ENCODE measurements at places on chromosomes 11 and 22.

- no peaks in the 10 kb centered on the region for H3K4me1 ChIP-seq
- no peaks in the 10 kb centered on the region for H3K27me3 ChIP-seq
- no peak overlapping the region for H3K27ac ChIP-seq
- no peaks in the 10 kb centered on the region for H3K36me3 ChIP-seq
Measured at GRCh38 chr11:107819361-107820014, 39.1 kb downstream of the SLC35F2 start.

- no peak for DNase-seq
- peaks cover 60% of the 10 kb centered on the region for H3K36me3 ChIP-seq
- peaks cover 100% of the 10 kb centered on the region for H3K4me1 ChIP-seq
Measured at GRCh38 chr11:114097832-114098231, 38.3 kb downstream of the ZBTB16 start.

DNA sequence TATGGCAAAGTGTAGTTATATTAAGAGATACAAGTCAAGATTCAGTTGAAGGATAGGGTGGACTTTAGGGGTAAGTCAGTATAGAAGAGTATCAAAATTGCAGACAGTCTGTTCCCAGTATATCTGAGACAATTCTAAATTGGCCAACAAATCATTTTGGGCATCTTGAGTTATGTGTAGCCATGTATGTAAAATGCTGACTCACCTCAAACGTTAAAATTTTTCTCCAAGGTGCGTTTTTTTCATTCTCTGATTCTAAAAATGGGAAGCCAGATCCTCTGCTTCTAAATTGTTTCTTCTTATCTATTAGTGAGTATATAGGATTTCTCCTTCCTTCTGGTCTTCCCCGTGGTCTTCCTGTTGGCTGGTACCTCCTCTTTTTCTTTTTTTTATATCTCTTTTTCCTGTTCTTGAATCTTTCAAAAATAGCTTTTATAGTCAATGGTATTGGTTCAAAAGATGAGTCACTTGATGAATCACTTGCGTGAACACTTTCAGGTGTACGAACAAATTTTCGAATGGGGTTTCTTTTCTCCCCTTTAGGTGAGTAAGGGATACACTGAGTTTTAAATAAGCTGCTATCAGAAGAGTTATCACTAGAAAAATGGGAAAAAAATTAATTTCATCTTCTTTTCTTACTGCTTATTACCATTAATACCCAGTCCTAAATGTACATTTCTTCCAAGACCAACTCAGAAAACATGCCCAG, 3.2 kb downstream of the TAF1D start:
- no peak overlapping the region for H3K27ac ChIP-seq
- H3K27me3 ChIP-seq = no peaks in the 10 kb centered on the region

DNA sequence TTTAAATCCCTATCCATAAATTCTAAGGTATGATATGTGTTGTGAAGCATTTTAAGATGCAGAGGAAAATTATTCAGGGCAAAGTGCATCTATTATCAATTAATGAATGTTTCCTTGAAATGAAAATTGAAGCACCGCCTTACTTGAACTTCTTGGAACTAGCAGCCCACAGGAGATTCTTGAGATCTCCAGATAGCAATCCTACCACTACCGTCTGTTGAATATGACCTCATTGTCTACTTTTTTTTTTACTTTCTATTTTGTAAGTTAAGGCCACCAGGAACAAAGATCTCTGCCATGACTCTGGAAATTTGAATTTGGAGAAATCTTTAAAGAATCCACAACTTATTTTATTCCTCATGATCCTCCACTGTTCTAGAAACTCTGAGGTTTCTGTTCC, 808.7 kb downstream of the KCNA4 start:
- H3K36me3 ChIP-seq = no peaks in the 10 kb centered on the region
- DNase-seq = no peak
- no peaks in the 10 kb centered on the region for H3K27me3 ChIP-seq
- no peaks in the 10 kb centered on the region for H3K4me1 ChIP-seq
- H3K4me3 ChIP-seq = no peak overlapping the region

Measured in esophagus muscularis mucosa (tissue), 4 donors.